ENCODE measurements at places on chromosomes 6 and 20.

DNA sequence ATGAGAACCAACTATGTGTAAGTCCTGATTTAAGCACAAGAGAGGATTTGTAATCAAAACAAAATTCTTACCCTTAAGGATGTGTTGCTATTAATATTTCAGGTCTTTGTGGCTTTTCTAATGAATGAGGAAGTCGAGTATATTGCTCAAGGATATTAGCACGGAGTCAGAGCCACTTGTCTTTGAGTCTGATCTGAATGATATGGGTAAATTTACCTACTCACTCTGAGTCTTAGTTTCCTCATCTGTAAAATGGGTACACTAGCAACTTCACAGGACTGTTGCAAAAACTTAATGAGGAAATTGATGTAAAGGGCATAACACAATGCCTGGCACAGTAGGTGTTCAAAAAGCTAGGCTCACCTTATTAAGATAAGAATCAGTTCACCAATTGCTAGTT lies 30.0 kb upstream of the QKI start:
- no peak for DNase-seq

- DNase-seq, result no peak
These were observed 40.5 kb downstream of the WDR27 start for GRCh38 chr6:169661391-169661756.

GRCh38 chr6:33728438-33728837 lies 16.9 kb upstream of the UQCC2 start:
- no peak for DNase-seq

GRCh38 chr20:32945710-32946221 lies 58.5 kb downstream of the SUN5 start:
- DNase-seq, result peak; percentile 3

DNA sequence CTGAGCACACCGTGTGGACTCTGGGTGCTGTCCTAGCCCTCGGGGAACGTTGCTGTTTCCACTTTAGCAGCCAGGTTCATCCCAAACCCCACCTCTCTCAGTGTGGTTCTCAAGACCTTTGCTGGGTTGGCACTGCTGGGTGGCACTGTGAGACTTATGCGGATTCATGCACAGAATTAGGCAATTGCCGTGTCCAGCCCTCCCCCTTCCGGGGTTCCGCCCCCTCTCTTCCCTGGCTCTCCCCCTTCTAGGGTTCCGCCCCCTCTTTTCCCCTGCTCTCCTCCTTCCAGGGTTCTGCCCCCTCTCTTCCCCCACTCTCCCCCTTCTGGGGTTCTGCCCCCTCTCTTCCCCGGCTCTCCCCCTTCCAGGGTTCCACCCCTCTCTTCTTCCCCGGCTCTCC lies 39.8 kb upstream of the SLCO4A1 start:
- no peak for DNase-seq

GRCh38 chr6:26598267-26598666 lies 1.5 kb downstream of the ABT1 start:
- DNase-seq, result no peak

DNA sequence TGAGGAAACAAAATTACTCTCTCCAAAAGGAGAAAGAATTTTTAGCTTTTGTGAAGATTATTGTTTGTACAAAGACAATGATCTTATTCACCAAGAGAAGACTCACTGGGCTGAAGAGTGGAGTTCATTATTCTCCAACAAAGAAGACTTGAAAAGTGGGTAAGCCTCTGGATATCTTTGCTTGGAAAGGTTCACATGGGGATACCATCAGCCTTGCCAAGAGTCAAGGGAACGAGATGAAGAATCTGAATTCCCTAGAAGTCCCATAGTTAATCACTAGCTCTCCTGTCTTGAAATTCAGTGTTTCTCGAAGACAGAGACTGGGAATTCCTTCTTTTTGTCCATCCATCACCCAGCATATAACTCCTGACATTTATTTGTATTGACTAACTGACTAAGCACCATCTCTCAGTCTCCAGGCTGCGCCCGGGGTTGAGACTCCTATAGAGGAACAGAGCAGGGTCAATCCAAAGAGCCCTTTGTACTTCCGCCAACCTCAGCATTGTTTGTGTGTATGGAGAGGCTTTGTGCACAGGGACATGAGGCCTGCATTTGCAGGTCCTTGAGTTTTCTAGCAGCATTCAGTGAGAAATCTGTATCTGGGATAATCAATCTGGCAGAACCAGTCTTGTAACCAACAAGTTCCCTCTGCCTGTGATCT lies 461.9 kb downstream of the KIF16B start:
- peak; percentile 34 for DNase-seq

DNA sequence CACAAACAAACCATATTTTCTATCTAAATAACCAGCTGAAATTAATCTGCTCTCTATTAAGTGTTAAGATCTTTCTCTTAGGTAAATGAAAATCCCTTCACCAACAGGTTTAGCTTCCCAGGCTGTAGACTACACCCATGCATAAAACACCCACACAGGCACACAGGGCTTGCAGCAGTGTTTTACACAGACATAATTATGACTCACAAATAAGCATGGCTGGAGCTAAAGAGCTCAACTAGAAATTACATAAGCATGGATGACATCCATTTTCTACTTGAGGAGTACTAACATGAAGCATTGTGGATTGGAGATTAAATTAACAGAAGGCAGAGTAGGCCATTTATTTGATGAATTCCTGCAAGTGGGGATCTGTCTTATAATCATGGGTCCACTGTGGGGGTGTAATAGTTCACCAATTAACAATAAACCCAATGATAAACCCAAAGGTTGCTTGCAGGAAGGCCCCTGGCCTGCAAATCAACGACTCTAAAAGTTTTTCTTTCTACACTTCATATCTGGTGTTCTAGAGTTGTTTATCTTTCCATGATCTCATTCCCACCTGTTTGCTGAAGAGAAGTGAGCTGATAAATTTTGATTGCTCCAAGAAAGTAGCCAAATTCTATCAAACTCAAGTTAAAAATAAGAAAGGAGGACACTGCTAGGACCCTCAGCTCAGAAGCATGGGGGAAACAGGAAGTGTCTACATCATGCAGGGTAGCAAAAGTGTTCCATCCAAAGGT lies 33.8 kb upstream of the E2F3 start:
- DNase-seq, result no peak

- DNase-seq, result no peak
These were observed 8.5 kb downstream of the IYD start for GRCh38 chr6:150377211-150377781.

- no peak for DNase-seq
These were observed 217.5 kb downstream of the GJA1 start for GRCh38 chr6:121652726-121653623.

- DNase-seq, result no peak
These were observed 21.3 kb downstream of the TRMT6 start for GRCh38 chr20:5928836-5929715.

- no peak for DNase-seq
These were observed 81.6 kb downstream of the FAM120B start for GRCh38 chr6:170388113-170388512.

- no peak for DNase-seq
These were observed 37.2 kb downstream of the SNAP25 start for GRCh38 chr20:10255846-10256245.

GRCh38 chr6:137282254-137282653 lies 63.1 kb upstream of the IFNGR1 start:
- DNase-seq, result no peak

DNA sequence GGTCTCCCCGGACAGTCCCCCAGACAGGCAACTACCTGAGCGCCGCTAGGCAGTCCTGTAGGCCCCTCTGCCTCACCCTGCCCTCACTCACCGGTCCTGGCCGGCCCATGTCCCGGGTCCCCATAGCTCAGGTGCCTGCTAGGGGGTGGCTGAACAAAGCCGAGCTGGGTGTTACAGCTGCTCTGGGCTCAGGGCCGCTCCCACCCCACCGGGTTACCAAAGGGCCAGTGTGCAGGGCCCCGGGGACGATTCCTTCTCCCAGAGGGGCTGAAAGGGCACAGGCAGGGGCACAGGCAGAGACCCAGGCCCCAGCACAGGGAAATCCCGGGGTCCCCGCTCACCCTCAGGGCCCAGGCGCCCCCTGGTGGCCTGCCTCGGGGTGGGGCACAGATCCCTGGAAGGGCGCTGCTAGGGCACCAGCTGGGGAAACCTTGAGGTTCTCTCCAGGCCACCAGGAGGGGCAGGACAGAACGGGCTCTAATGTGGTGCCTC lies 118.4 kb downstream of the GRM4 start:
- no peak for DNase-seq

- DNase-seq, result no peak
These were observed 174.4 kb downstream of the SYNE1 start for GRCh38 chr6:152462716-152463115.

- no peak for DNase-seq
These were observed 189.9 kb upstream of the PRDM1 start for GRCh38 chr6:105896052-105896820.

GRCh38 chr20:37804584-37805566 lies 98.1 kb upstream of the VSTM2L start:
- DNase-seq, result no peak
